CD4-positive, alpha-beta memory T cell (primary cell): ENCODE measurements at places on chromosomes 4 and X. TPM values are rescaled to one million over a fixed set of nuclear protein-coding genes. Genes with fewer than 3 reads are reported as not detected.

GRCh38 chr4:39613093-39613656 lies 25.5 kb downstream of the SMIM14 start:
- no peak for DNase-seq

DNA sequence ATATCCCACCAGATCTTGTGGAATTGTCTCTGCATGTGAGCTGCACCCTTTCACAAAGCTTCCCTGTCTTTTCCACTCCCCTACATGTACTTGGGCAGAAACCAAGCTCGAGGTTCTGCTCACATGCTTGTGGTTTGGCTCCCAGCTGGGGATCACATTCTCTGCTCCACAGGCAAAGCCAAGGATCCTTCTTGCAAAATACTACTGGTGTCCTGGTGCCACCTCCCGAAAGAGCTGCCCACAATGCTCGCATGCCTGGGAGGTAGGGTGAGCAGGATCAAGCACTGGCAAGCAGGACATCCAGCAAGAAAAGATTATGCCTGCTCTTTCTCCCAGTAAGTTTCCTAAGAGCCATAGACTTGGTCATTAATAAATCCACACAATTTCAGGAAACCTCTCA lies 45.1 kb upstream of the PPARGC1A start:
- no peak for DNase-seq

GRCh38 chrX:134426281-134426680 lies 33.7 kb upstream of the HPRT1 start:
- DNase-seq = no peak

- DNase-seq = no peak
Measured at GRCh38 chr4:169270810-169271691, at the start of gene SH3RF1. TSS of gene SH3RF1 (minus strand) at chr4:169270956. CDS start at chr4:169269212, 1,744 bp downstream.

GRCh38 chrX:19769467-19769866 lies 117.9 kb downstream of the SH3KBP1 start:
- no peak for DNase-seq

- DNase-seq = no peak
Measured at GRCh38 chr4:29653221-29653620, 1066.9 kb upstream of the PCDH7 start.

DNA sequence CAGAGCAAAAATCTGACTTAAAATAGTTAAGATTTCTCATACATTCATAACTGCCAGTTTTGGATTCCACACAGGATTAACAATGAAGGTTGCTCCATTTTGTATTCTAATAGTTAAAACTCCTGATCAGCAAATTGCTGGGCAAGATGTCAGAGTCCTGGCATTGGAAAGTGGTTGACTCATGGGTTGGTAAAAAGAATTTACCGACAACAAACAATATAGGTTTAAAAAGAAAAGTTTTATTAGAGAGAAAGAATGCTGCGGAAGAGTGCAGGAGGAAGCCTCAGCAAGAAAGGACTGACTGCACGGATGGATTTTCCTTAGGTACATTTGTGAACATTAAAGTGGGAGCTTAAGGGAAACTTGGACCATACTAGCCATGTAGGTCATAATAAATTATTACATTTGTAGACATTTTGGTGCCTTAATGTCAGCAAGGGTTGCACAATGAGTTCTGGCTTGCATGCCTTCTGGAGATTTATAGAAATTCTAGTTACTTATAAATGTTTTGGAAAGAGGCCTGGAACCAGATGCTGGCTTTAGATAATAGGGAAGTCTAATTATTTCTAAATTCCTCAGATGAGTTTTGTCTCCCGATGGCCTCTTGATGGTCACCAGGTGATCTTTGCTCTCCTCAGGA lies 25.4 kb upstream of the IL2 start:
- no peak for DNase-seq

GRCh38 chr4:175297965-175298565 lies 379.9 kb downstream of the ADAM29 start:
- no peak for DNase-seq

- DNase-seq = no peak
Measured at GRCh38 chr4:144667500-144667899, 21.5 kb downstream of the HHIP start.

- no peak for DNase-seq
Measured at GRCh38 chr4:130044788-130045531, 949.0 kb downstream of the C4orf33 start.

- DNase-seq = no peak
Measured at GRCh38 chr4:40628888-40629287, 776 bp downstream of the RBM47 start.

GRCh38 chr4:125045311-125045710 lies 269.4 kb upstream of the FAT4 start:
- no peak for DNase-seq

DNA sequence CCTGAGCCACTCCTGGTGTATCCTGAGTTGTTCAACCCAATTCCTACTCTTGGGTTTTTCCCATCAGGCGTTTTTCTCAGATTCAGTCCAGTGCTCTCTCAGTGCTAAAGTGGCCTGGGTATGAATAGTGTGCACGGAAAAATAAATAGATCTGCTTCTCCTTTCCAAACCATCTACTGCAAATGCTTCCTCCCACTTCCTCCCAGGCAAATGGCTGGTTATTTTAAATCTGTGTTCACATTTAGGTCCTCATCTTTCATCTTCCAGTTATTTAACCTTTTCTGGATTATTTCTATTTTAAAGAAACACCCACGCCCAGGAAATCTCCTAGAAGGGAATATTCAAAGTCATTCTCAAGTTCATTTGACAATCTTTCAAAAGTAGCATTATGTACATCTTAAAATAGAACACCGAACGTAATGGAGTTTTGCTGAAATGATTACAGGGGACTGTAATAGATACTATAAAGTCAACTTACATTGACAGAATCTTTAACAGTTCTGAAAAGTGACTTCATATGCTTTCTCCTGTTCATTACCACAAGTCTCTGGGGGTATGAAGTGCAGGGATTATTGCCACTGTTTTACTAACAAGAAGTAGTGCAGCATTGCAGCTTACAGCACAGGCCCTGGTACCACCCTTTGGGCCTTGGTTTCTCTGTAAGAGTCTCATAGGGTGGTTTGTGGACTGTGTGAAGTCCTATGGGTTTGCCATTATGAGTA lies 66.3 kb downstream of the MED28 start:
- no peak for DNase-seq

GRCh38 chr4:6208416-6208815 lies 8.1 kb upstream of the JAKMIP1 start:
- no peak for DNase-seq

DNA sequence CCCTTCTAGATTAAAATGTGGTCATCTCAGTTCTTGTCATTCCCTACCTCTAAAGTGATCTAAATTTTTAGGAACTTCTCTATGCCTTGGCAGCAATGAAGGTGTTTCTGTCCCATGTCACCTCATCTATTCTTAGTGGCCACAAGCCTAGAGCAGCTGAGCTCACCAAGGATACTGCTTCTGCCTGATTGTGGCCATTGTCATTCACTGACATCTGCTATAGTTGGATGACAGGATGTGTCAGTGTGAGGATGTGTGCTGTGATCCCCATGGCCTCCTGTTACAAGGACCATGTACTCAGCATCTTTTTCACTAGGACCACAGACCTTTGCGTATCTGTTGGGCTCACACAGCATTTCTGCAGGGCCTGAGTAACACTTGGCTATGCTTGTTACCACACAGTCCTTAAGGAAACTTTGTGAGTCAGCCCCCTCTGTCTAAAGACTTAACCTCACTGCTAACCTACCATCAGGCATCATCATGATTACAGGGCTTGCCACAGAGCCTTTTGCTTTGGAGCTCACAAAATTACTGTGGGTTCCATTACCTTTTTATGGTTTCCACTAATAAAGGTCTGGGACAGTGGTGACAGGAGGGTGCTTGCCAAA lies 421.0 kb downstream of the ADAM29 start:
- DNase-seq = no peak

- no peak for DNase-seq
Measured at GRCh38 chr4:124030147-124030546, 633.6 kb downstream of the SPRY1 start.

- no peak for DNase-seq
Measured at GRCh38 chrX:109855501-109855900, 122.4 kb upstream of the ACSL4 start.

GRCh38 chrX:15334561-15334960 lies 762 bp downstream of the PIGA start:
- DNase-seq = peak; percentile 26

- DNase-seq = no peak
Measured at GRCh38 chr4:9602389-9602914, 158.2 kb downstream of the DEFB131A start.

DNA sequence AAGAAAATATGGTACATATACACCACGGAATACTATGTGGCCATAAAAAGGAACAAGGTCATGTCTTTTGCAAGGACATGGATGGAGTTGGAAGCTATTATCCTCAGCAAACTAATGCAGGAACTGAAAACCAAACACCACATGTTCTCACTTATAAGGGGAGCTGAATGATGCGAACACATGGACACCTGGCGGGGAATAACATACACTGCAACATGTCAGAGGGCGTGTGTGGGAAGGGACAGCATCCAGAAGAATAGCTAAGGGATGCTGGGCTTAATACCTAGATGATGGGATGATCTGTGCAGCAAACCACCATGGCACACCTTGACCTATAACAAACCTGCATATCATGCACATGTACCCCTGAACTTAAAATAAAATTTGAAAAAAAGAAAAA lies 19.5 kb upstream of the CNKSR2 start:
- no peak for DNase-seq

GRCh38 chr4:122623637-122624166 lies 2.8 kb upstream of the IL21 start:
- DNase-seq = no peak

GRCh38 chr4:64777286-64777685 lies 368.0 kb upstream of the TECRL start:
- DNase-seq = no peak

DNA sequence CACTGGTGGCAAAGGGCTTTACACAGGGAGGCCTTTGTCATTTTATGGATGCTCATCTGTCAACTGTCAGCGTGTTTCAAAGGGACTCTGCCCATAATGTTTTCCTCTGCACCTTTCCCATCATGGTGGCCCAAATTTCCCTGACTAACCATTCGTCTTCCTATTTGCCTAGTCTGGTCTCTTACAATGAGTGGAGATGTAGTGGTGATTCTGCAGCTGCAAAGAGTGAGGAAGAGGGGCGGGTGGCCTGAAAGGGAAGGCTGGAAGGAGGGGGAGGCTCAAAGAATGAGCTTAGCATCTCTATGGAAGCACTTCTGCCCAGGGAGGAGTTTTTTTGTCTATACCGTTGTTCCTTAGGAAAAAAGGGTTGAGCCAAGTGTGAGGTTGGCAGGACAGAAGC lies 447.5 kb downstream of the NKX6-1 start:
- no peak for DNase-seq

GRCh38 chr4:13059019-13059418 lies 425.1 kb downstream of the RAB28 start:
- DNase-seq = no peak

GRCh38 chr4:10346023-10346422 lies 111.2 kb downstream of the ZNF518B start:
- no peak for DNase-seq

DNA sequence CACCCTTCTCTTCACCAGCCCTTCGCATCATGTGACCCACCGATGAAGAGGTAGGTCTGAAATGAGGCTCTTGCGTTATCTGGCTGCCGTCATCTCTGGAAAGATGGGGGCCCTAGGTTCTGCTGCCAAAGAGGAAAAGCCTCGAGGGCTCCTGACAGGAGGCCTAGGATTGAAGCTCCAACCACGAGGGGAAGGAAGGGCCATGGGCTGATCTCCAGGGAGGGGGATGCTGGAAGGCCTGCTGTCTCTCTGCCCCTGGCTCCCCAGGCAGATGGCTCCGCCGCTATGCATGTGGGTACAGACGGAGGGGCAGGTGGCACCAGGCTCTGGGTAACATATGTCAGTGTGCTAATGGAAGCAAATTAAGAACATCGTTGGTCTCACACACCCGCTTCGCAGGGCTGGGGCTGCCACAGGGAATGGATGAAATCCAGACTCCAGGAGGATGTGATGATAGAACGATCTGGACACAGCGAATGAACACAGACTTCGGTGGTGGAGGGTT lies 44.9 kb downstream of the AFAP1 start:
- DNase-seq = no peak

- no peak for DNase-seq
Measured at GRCh38 chr4:5592272-5592671, 116.1 kb downstream of the EVC2 start.

DNA sequence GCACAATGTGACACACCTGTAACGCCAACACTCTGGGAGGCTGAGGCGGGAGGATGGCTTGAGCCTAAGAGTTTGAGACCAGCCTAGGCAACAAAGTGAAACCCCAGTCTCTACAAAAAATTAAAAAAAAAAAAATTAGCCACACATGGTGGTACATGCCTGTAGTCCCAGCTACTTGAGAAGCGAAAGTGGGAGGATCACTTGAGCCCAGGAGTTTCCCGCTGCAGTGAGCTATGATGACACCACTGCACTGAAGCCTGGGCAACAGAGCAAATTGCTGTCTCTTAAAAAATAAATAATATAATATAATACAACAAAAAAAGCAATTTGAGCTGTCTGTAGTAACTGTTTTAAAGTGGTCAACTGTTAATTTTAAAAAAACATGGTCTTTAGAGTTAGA lies 13.2 kb downstream of the SPOCK3 start:
- no peak for DNase-seq

DNA sequence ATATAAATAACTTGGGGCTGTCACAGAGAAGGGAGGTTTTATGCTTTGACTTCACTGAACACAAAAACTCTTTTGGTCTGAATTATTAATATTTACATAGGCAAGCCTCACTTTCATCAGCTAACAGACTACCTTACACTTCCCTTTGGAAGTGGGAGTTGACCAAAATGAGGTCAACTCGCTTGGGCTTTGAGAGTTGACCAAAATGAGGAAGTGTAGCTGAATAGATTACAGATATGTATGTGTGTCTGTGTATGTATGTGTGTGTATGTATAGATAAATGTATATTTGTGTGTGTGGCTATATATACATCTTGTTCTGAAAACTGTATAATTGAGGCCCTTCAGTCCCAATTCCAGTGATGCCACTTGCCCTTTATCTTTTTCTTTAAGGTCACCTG lies 113.3 kb upstream of the IL13RA1 start:
- no peak for DNase-seq

- no peak for DNase-seq
Measured at GRCh38 chrX:41293269-41293668, 40.7 kb upstream of the DDX3X start.

DNA sequence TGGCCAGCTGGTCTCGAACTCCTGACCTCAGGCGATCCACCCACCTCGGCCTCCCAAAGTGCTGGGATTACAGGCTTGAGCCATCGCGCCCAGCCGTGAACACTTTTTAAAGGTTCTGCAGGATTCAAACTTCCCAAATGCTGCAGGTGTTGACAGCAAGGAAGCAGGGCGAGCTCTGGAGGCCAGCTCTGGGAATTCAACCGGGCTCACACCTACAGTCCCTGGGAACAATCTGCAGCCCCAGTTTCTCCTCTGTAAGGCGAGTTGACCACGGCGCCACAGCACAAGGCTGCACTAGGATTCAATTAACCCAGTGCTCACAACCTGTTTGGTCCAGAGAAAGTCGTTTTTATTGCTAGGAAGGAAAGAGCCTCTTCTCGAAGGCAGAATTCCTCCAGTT lies 1.6 kb downstream of the MTNR1A start:
- DNase-seq = no peak

GRCh38 chr4:181690498-181690897 lies 552.7 kb upstream of the TENM3 start:
- DNase-seq = no peak

The PLP1 gene
- polyA plus RNA-seq = not detected

The TSR2 gene
- 78.1 TPM for polyA plus RNA-seq

The MOSPD2 gene
- polyA plus RNA-seq = 11.0 TPM

The WDR45 gene
- 57.3 TPM for polyA plus RNA-seq

The CENPE gene
- polyA plus RNA-seq = 0.77 TPM

The CYSLTR1 gene
- polyA plus RNA-seq = 16.9 TPM

The C1QTNF7 gene
- polyA plus RNA-seq = not detected

The FAM149A gene
- not detected for polyA plus RNA-seq

The PRAF2 gene
- polyA plus RNA-seq = 60.1 TPM

The SMARCA1 gene
- polyA plus RNA-seq = 0.16 TPM

The CCDC110 gene
- polyA plus RNA-seq = not detected

The SUPT20HL2 gene
- polyA plus RNA-seq = not detected
